GM12891 (cell line): ENCODE measurements at places on chromosomes 5 and 9.

- DNase-seq, result no peak
Measured at GRCh38 chr9:132249123-132249522, 87.3 kb downstream of the NTNG2 start.

DNA sequence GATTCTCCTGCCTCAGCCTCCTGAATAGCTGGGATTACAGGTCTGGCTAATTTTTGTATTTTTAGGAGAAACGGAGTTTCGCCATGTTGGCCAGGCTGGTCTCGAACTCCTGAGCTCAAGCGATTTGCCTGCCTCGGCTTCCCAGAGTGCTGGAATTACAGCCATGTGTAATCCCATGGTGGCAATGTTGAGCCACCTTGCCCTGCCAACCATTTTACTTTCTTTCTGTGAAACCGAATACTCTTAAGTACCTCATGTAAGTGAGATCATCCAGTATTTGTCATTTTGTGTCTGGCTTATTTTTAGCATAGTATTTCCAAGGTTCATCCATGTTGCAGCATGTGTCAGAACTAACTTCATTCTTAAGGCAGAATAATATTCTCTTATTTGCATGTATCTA is 8.2 kb downstream of the PRRC2B start:
- DNase-seq, result no peak

DNA sequence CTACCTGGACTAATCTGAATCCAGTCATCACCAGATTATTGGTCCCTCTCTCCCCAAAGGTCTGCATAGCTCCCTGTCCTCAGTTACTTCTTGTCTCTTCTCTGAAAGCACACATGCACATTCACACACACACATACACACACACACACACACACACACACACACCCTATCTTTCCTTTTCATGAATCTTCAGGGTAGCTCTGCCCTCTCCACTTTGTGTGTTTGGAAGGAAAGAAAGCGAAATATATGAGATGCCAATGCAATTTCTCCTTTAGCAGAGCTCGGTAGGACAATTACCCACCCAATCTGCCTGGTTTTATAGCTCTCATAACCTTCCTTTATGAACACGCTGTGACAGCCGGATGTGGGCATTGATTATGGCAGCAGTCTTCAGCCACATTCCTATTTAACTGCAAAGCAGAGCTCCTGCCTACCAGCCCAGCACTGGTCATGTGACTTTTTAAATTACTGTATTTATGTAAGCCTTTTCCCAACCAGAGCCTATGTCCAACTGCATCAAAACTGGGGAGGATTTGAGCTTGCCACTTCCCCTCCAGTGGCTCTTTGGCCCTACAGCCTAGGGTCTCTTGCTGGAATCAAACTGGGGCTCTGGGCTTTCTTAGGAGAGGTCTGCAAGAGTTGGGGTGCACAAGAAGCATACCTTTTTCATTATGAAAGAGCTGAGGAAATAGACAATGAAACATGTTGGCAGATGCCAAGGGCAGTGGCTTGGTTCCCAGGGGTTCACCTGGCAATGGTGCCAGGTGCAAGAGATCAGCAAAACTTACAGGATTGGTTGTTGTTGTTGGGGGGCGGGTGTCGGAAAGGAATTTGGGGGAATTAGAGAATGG is 20.8 kb upstream of the MATR3 start:
- no peak for DNase-seq

- no peak for DNase-seq
Measured at GRCh38 chr9:106576232-106576760, 286.7 kb upstream of the ZNF462 start.

DNA sequence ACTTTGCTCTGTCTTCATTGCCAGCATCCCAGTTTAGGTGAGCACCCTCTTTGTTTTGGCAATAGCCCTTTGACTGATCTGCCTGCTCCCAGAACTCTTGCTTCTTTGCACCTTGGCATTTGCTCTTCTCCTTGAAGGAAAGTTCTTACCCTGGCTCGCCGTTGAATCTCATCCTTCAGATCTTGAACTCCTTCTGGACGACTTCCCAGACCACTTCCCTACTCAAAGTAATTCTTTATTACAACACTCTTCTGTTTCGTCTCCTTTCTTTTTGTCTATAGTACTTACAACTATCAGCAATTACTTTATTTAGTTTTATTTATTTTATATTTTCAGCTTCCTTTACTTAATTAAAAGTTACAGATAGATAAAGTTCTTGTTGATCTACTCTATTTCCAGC is 1510.1 kb downstream of the MAT2B start:
- DNase-seq, result no peak

- DNase-seq, result peak; percentile 13
Measured at GRCh38 chr9:127049044-127049443, 73.4 kb downstream of the ANGPTL2 start.

DNA sequence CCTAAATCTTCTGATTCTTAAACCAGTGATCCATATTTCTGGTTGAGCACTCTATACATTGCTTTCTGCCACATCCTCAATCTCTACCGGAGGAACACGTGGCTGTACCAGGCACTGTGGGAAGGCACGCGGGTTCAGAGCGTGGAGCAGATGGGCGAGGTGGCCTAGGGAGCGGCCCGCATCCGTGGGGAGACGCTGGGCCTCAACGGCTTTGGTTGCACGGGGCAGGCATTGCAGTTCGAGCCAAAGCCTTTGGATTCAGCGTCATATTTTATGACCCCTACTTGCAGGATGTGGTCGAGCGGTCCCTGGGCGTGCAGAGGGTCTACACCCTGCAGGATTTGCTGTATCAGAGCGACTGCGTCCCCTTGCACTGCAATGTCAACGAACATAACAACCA is 197.2 kb upstream of the RGMB start:
- DNase-seq, result no peak

GRCh38 chr5:60195551-60195950 is 302.0 kb upstream of the PDE4D start:
- DNase-seq, result no peak

GRCh38 chr5:58760222-58760621 is 177.3 kb downstream of the RAB3C start:
- DNase-seq, result no peak

- DNase-seq, result no peak
Measured at GRCh38 chr5:58240322-58240721, 219.6 kb downstream of the PLK2 start.

DNA sequence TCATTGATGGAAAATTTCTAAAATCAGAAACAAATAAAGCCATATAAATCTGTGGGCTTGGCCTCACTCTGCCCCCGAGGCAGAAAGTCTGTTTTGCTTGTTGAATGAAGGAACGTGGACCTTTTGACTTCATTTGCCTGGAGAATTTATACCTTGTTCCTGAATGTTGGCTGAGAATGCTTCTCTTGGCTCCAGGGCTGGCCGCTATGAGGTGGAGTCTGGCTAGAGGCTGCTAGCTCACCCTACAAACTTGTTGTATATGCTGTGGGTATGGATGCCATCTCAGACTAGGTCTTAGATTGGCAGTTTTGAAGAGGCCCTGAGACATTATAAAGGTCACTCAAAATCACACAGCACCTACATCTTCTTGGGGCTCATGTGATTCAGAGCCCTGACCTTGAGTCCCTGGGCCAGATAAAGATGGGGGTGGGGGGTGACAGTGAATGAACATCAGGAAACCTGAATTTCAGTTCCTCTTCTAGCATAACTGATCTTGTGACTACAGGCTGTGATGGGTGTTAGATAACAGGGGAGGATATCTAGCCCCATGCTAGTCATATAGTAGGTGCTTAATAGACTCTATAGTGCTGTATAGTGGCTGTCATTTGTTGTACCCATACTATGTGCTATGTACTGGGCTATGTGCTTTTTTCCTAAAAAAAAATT is 2.8 kb downstream of the GM2A start:
- no peak for DNase-seq

- DNase-seq, result no peak
Measured at GRCh38 chr5:91794856-91795548, 411.9 kb upstream of the ARRDC3 start.

DNA sequence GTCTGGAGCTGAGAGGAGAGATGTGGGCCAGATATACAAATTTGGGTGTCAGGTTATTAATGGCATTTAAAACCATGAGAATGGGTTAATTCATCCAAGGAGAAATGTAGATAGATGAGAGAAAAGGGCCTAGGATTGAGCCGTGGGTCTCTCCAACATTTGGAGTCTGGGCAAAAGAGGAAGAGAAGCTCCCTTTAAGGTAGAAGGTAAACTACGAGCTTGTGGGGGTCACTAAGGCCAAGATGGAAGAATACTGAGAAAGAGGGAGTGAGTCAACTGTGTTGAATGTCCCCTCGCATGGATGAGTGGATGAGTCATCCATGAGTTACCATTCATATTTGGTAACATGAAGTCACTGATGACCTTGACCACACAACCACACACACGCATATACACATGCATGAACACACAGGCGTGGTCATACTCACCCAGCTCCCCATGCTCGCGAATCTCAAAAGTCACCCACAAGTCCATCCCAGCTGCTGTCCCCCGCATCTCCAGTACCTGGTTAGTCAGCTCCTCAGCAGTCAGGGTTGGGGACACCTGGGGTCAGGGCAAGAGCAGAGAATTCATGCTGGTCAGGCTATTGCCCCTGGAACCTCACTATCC is 6.8 kb upstream of the FCHSD1 start:
- no peak for DNase-seq

GRCh38 chr5:124289130-124289529 is 457.3 kb downstream of the ZNF608 start:
- no peak for DNase-seq

- DNase-seq, result no peak
Measured at GRCh38 chr9:74330487-74331214, 166.5 kb upstream of the RORB start.

DNA sequence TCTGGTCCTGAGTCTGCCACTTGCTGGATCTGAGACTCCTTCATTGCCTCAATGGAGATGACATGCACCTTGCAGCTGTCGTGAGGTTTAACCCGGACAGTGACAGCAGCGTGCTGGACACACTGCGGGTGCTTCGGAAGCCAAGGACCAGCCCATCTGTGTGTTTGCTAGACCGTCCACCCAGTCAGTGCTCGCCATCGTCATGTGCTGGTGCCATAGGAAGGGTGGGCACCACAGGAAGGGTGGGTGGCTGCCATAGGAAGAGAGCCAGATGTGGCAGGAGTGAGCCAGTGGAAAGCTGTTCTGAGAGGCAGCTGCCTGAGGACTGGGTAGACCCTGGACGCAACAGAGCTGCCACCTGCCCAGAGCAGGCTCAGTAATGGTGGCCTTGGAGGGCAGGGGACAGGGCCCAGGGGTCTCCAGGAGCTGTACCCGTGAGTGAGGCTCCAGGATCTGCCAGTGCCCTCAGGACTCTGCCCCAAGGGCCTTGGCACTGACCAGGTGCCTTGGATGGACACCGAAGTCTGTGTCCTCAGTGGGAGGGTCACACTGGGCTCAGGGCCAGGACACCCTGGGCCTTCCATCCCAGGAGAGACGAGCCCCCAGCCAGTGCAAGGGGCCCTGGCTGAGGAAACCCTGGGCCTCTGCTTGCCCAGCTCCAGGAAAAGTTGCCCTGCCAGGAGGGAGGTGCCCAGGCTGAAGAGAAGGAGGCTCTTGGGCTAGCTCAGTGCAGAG is 21.8 kb downstream of the FLT4 start:
- DNase-seq, result no peak

GRCh38 chr5:59562756-59563389 is 330.7 kb downstream of the PDE4D start:
- peak; percentile 2 for DNase-seq

DNA sequence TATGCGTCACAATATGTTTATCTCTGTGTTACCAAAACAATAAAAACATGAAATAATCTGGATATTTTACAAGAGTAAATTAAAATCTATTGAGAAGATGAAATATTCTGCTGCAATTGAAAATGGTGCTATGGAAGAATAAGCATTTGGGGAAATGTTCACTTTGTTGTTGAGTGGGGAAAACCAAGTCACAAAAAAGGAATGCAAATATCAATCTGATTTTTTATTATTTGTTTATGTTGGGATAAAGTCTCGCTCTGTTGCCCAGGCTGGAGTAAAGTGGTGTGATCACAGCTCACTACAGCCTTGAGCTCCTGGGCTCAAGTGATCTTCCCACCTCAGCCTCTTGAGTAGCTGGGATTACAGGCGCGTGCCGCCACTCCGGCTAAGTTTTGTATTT is 8.6 kb upstream of the F2RL1 start:
- no peak for DNase-seq

- no peak for DNase-seq
Measured at GRCh38 chr9:113380869-113381378, 4.1 kb upstream of the HDHD3 start.

DNA sequence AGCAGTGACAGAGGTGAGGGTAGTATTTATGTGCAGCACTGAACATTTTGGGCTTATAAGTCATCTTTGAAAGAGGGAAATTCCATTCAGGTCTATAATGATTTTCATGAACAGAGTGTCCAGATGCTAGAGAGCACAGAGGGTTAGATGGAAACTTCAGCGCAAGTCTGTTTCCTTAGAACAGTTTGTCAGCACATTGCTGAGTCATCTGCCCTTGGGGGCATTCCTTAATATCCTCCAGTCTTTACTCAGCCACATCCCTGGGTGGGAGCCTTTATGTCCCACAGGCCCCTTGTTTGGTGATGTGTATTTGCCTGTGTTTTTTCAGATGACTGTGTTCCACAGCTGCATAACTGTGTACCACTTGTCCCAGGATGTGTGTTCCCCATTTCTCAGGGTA is 138.5 kb upstream of the S1PR3 start:
- DNase-seq, result no peak

- no peak for DNase-seq
Measured at GRCh38 chr9:94577036-94577435, 16.6 kb downstream of the FBP2 start.

DNA sequence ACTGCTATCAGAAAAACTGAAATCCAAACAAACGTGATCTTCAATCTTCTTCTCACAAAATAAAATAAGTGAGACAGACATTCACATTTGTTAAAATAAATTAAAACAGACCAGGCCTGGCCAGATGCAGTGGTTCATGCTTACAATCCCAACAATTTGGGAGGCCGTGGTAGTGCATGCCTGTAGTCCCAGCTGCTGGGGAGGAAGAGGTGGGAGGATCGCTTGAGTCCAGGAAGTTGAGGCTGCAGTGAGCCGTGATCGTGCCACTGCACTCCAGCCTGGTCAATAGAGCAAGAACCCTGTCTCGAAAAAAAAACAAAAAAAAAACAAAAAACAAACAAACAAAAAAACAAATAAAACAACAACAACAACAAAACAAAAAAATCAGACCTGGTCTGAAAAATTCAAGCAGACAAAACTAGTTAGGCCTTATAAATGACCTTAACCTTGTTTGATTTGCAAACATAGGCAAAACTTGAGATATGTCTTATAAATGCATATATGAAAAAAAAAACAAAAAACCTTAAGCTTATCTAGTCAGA is 10.8 kb downstream of the MAPKAP1 start:
- DNase-seq, result no peak
